ENCODE measurements at places on chromosomes 1 and 21. TPM values are rescaled to one million over a fixed set of nuclear protein-coding genes. Genes with fewer than 3 reads are reported as not detected.

Gene LCE1F
- not detected for polyA plus RNA-seq

DNA sequence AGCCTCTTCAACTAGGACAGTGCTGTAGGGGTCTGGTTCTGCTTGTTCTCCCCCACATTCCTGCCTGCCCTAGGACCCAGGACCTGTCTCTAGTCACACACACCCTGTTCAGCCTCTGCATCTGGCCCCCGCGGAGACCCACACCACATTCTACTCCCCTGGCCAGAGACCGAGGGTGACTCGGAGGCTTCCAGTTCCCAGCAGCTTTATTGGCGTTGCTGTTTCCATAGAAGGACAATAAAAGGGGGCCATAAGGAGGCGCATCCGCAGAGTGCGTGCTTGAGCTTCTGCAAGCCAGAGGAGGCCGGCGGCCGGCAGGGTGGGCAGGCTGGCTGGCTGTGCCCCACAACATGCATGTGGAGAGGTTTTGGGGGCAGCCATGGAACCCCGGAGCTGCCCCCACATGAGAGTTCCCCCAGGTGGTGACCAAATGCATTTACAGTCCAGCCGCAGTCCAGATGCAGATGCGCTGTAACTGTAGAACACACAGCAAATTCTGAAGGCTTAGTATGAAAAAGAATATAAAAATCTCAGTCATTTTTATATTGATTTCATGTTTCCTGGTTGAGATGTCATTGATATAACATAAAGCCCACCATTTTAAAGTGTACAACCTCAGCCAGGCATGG is 52.4 kb downstream of the PDE9A start:
- H3K27ac ChIP-seq, result no peak overlapping the region
- H3K27me3 ChIP-seq, result no peaks in the 10 kb centered on the region
- no peaks in the 10 kb centered on the region for H3K4me1 ChIP-seq

Gene NPPA
- 1.3 TPM for polyA plus RNA-seq

DNA sequence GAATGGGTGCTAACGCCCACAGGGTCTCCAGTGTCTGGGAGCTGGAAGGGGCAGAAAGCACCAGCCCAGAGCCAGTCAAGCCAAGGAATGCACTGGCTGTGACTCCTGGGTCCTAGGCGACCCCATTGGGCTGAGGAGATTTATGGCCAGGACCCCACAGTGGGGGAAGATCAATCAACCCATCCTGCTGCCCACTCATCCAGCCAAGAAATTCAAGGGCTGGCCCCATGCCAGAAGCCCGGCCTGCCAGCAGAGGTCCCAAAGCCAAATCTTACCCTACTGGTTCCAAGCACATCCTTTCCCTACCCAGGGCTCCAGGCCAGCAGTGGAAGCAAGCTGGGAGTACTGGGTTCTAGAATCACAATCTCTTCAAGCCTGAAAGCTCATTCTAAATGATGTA is 6.8 kb upstream of the PDZK1IP1 start:
- H3K4me3 ChIP-seq, result no peak overlapping the region
- H3K27ac ChIP-seq, result no peak overlapping the region
- peaks cover 10% of the 10 kb centered on the region for H3K4me1 ChIP-seq
- no peak for DNase-seq

- H3K27ac ChIP-seq, result no peak overlapping the region
- H3K4me1 ChIP-seq, result no peaks in the 10 kb centered on the region
- DNase-seq, result no peak
- no peaks in the 10 kb centered on the region for H3K27me3 ChIP-seq
Observed at GRCh38 chr1:119838236-119838635, 27.0 kb upstream of the REG4 start.

- no peak overlapping the region for H3K4me3 ChIP-seq
- H3K36me3 ChIP-seq, result no peaks in the 10 kb centered on the region
- no peaks in the 10 kb centered on the region for H3K4me1 ChIP-seq
- no peaks in the 10 kb centered on the region for H3K27me3 ChIP-seq
Observed at GRCh38 chr21:36489776-36490165, 9.8 kb upstream of the CLDN14 start.

- no peaks in the 10 kb centered on the region for H3K27me3 ChIP-seq
- H3K27ac ChIP-seq, result no peak overlapping the region
- no peaks in the 10 kb centered on the region for H3K4me1 ChIP-seq
- H3K36me3 ChIP-seq, result no peaks in the 10 kb centered on the region
- no peak for DNase-seq
Observed at GRCh38 chr1:70465911-70466310, 54.8 kb downstream of the CTH start.

GRCh38 chr1:242430956-242431355 is 93.5 kb downstream of the PLD5 start:
- no peaks in the 10 kb centered on the region for H3K4me1 ChIP-seq
- no peaks in the 10 kb centered on the region for H3K36me3 ChIP-seq
- no peak for DNase-seq
- H3K27ac ChIP-seq, result no peak overlapping the region

Gene EPHA2
- 13.8 TPM for polyA plus RNA-seq

DNA sequence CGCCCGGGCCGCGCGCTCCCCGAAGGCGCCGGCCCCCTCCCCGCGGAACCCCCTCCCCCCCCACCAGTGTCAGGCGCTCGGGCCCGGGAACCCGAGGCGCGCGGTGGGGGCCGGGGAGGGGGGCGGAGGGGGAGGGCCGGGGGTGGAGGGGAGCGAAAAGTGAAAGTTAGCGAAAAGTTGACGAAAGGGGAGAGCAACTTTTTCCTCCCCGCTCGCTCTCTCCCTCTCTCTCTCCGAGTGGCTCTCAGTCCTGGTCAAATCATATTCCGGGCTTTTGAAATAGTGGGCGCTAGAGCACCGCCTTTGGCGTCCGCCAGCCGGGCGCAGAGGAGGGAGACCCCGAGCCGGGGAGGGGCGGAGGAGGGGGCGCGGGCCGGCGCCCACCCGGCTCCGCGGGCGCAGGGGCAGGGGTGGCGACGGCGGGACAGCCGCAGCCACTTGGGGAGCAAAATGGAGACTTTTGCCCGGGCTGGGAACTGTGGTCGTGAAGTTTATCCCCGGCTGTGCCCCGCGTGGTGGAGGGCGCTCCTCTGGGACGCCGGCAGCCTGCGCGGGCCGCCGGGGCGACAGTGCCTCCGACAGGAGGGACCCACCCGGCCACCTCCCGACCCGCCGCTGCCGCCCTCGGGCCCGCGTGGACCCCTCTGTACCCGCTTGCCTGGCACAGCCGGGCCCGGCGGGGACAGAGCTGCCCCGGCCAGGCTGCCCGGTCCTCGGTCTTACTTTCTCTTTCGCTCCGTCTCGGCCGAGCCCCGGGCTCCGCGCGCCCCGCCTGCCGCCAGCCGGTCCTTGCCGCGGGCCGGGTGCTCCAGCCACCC is 697 bp downstream of the PRDM16 start:
- H3K4me1 ChIP-seq, result no peaks in the 10 kb centered on the region
- H3K27ac ChIP-seq, result peak overlapping the region; percentile 91
- H3K36me3 ChIP-seq, result no peaks in the 10 kb centered on the region
- peak; percentile 60 for DNase-seq
- peak overlapping the region; percentile 59 for H3K4me3 ChIP-seq
- H3K27me3 ChIP-seq, result no peaks in the 10 kb centered on the region
